ENCODE measurements at places on chromosomes 3 and 15.

- peak; percentile 67 for DNase-seq
Observed at GRCh38 chr3:187741403-187742350, 3.6 kb downstream of the BCL6 start.

GRCh38 chr3:197309528-197310361 is 11.3 kb upstream of the DLG1 start:
- no peak for DNase-seq

DNA sequence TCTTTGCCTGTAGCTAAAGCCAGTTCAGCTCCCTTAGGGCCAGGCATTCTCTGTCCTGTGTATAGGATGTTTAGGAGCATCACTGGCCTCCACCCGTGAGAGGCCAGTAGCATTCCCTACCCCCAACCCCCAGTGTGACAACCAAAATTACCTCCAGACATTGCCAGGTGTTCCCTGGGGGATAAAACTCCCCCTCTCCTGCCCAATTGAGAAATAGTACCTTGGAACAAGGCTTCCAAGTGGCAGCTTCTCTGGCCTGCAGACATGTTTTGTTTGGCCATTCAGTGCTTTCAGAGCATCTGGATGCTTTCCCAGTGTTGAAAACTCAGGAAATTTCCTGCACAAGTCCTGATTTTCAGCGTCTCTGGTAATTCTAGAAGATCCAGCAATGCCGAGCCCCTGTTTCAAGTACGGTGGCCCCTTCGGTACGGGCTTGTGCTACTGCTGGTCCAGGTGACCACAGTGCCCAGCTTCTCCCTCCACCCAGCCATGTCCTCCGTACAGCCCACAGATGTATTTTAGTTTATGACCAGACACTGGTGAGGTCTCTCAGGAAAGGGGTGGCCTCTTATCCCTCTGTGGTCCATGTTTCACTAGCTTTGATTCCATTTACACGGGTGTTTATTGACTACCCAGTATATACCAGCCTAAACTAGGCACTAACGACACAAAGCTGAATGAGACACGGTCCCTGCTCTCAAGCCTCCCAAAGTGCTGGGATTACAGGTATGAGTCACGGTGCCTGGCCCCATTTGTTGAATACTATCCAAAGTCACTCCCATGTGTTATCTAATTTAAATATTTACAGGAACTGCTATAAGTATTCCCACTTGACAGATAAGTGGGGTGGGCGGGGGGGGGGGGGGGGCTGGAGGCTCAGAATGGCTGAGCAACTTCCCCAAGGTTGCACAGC is 125.4 kb upstream of the RAD18 start:
- no peak for DNase-seq

GRCh38 chr3:101643861-101644613 is 32.9 kb downstream of the ZBTB11 start:
- DNase-seq: no peak

- DNase-seq: no peak
Observed at GRCh38 chr15:101562428-101563059, 73.0 kb upstream of the PCSK6 start.

DNA sequence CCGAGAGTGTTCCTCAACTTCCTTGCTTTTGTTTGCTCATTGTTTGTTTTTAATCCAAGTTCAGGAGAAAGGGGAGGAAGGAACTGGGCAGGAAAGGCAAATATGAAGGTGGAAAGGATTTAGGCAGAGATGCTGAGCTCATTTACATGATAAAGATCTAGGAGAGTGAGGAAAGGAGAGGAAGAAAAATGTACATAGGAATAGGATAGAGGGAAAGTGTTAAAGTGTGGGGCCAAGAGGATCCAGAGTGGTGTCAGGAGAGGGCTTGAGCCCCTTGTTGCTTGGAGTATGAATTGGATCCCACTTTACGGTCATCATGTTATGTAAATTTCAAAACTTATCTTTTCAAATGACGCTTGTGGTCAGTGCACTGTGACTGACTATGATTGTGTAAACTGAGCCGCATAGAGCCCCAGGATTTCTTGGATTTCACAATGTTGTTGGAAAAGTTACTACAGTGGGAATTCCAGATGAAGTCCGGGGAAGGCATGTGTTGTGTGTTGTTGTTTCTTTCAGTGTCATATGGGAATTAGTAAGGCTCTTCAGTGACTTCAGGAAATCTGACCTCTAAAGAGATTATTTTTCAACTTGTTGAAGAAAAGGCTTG is 15.0 kb upstream of the PLD1 start:
- DNase-seq: no peak

- no peak for DNase-seq
Observed at GRCh38 chr3:185820973-185821758, 3.7 kb downstream of the IGF2BP2 start.

- peak; percentile 72 for DNase-seq
Observed at GRCh38 chr3:24773798-24774197, 279.1 kb upstream of the THRB start.

DNA sequence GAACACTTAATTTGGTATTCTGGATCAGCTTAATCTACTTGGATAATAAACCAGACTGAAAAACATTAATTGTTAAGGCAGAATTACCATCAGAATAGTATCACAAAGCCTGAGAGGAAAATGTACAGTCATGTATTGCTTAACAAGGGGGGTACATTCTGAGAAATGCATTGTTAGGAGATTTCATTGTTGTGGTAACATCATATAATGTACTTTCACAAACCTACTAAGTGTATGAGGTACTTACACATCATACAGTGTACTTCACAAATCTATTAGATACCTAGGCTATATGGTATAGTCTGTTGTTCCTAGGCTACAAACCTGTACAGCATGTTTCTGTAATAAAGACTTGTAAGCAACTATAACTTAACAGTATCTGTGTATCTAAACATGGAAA is 68.2 kb downstream of the NBEAL2 start:
- DNase-seq: no peak

DNA sequence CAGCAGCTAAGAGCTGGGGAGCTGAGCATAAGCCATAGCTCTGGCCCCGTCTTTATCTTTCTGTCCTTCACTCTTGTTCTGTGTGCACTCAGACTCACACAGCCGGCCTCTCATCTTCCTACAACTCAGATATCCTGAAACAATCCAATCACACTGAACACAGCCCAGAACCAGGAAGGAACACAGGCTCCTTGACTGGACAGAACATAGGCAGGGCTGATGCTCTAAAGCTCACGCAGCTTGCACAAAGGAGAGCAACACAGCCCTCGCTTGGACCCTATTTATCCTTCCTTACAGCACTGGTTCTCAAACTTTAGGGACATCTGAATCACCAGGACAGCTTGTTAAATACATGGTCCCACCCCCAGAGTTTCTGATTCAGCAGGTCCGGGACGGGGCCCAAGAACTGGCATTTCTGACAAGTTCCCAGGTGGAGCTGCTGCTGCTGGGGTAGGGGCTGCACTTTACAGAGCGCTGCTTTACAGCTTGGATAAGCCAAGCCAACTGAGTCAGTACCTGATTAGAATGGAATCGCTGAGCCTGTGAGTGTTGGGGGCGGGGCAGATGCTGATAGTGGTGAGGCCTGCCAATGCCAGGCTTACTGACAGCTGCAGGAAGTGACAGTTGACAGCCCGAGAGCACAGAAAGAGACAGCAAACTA is 65.1 kb downstream of the MRPL46 start:
- no peak for DNase-seq

GRCh38 chr3:67655364-67656121 is 1.1 kb upstream of the SUCLG2 start:
- DNase-seq: no peak

- no peak for DNase-seq
Observed at GRCh38 chr3:161443921-161444693, 52.5 kb upstream of the OTOL1 start.

GRCh38 chr3:53880396-53881345 is 1.3 kb downstream of the ACTR8 start:
- no peak for DNase-seq

DNA sequence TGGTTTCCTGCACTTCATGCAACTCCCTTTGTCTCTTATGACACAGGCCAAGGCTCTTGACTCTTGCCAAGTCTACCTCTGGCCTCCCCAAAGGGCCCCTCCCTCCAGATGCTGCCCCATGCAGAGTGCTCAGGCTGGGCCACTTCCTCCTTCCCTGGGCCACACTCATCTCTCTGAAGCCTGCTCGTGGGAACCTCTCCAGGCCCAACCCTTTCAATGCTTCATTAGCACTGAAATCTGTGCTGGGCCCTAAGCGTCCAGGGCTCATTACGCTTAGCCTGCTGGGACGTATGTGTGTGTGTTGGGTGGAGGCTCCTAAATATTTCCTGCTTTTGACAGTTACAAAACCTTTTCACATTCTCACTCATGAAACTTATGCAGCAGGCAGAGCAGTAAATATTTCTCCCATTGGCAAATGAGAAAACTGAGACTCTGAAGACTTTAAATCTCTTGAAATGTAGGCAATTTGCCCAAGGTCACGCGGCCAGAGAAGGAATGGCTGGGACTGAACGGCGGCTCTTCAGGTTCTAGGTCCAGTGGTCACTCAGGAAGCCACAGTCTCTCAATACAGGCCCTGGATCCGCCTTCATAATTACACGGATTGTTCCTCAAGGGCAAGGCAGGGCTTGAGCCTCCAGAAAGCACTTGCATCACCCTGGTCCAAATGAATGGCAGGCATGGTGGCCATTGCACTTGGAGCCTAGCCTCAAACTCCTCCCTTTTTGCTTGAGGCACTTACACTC is 241.7 kb upstream of the HES1 start:
- no peak for DNase-seq

- no peak for DNase-seq
Observed at GRCh38 chr3:195803289-195803908, 8.3 kb downstream of the MUC4 start.

DNA sequence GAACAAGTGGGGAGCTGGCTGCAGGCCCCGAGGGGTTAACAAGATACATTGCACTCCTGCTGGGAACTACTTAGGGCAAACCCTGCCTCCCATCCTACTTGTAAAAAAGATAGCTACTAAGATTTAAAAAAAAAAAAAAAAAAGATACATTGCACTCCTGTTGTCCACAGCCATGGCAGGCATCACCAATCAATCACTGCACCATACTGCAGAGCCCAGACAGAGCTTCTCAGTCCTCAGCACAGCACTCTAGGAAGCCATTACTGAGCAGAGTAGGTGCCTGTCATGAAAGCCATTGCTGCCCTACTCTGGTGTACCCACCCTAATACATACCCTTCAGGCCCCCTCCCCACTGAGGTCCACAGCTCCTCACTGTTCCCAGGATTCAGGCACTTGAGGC is 64.8 kb downstream of the RASGRF1 start:
- no peak for DNase-seq

GRCh38 chr3:72950372-72950771 is 46.2 kb upstream of the PPP4R2 start:
- DNase-seq: no peak

GRCh38 chr3:134353171-134353825 is 20.9 kb downstream of the AMOTL2 start:
- DNase-seq: no peak

- no peak for DNase-seq
Observed at GRCh38 chr3:11364181-11364580, 92.0 kb downstream of the ATG7 start.

GRCh38 chr3:62392626-62393292 is 19.4 kb upstream of the FEZF2 start:
- no peak for DNase-seq

DNA sequence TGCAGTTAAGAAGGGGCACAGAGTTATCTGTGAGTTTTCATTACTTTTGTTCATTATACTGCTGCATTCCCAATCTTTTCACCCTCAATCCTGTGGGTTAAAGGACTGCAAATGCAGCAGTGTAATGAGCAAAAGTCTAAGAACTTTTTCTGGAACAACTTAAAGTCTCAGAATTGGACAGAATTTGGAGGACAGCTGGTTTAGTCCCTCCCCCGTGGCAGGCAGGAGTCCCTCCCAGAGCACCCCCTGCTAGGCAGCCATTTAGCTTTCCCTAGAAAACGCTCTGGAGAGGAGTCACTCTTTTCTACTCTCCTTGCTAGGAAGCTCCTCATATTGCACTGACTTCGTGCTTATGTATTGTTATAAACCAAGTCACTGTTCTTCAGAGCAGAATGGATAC is 156.3 kb upstream of the UBE2E1 start:
- no peak for DNase-seq

GRCh38 chr3:19645093-19645492 is 288.9 kb downstream of the EFHB start:
- no peak for DNase-seq

DNA sequence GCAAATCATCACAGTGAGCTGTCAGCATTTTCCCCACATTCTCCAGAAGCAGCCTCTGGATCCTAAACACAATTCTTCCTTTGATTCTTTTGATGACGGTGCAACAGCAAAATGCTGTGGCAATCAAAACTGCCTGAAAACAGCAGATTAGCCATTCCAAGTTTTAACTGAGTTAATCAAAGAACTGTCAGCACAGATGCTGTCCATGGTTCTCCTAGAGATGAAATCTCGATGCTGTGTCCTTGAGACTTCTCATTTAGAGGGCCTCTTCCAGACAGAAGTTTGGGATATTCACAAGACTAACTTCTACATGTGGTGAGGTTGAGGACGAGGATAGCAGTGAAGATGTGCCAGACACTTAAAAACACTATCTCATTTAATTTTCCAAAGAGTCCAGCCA is 50.4 kb upstream of the GYG1 start:
- no peak for DNase-seq

- DNase-seq: no peak
Observed at GRCh38 chr15:70521576-70522322, 241.6 kb downstream of the UACA start.

GRCh38 chr3:106635826-106636225 is 741.4 kb upstream of the CCDC54 start:
- no peak for DNase-seq

GRCh38 chr3:52121464-52121805 is 32.8 kb downstream of the POC1A start:
- DNase-seq: no peak

- DNase-seq: no peak
Observed at GRCh38 chr3:177618873-177619733, 421.8 kb upstream of the TBL1XR1 start.

DNA sequence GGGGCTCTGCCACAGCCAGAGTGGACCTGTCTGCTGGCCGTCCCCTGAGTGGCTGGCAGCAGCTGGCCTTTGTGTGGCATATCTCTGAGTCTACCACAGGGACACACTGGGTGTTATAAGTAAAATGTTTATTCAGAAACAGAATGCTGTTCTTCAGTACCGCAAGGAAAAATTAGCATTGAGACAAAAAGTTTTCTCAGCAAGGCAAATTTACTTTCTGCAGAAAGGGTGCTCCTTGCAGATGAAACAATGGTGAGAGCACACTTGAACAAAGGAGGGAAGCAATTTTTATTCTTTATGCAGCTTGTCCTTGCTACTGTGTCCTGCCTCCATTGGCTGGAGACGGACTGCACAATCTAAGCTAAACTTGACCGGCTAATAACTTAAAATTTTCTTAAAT is 4.0 kb downstream of the TMEM89 start:
- DNase-seq: no peak

GRCh38 chr3:184338511-184338945 is 1.1 kb downstream of the FAM131A start:
- DNase-seq: peak; percentile 88

DNA sequence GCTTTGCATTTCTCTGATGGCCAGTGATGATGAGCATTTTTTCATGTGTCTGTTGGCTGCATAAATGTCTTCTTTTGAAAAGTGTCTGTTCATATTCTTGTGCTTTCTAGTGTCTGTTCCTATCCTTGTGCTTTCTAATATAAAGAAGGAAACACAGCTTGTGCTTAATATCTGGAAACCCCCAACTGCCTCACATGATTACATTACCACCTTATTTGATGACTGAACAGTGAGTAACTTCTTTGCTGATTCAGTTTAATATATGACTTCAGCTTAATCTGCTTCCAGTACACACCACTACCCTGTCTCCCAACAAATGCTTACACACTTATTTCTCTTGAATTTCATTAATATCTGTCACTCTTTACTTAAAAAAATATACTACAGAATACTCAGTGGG is 835.1 kb downstream of the EDEM1 start:
- DNase-seq: no peak

Data from neuronal stem cell (in vitro differentiated cells).